GF-D8 (cell line): ENCODE measurements at places on chromosomes 2 and 18.

DNA sequence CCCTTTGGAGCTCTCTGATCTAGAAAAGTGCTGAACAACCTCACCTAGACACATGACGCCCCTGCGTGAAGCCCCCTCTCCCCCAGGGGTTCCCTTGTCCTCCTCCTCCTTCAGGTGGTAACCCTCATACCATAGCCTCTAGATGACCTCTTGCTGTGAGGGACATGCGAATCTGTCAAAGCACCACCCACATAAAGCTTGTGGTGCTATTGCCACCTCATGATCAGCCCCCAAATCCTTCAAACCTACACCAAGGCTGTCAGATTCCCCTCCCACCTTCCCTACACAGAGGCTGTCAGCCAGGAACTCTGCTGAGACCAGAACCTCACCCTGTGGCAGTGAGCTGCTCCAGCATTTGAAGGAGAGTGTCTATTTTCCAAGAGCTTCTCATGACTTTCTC is 43.1 kb upstream of the TEX51 start:
- DNase-seq: no peak

- no peak for DNase-seq
Measured at GRCh38 chr2:106686814-106687213, 199.2 kb downstream of the ST6GAL2 start.

DNA sequence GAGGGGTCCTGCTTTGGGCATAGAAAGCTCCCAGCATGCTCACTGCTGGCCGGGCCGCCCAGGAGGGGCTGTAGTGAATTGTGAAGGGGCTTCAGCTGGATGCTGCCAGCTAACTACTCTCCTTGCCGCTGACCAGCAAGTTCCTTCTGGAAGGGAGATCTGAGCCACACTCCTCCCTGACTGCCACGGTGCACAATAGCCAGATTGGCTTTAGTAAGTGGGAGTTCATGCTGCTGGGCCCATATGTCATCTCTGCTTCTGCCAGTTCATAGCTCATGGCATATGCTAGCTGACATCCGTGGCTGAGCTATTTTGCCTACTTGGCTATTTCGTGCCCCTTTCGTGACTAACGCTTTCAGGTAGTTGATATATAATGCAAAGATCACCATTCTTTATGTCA is 51.6 kb upstream of the ROCK2 start:
- no peak for DNase-seq

DNA sequence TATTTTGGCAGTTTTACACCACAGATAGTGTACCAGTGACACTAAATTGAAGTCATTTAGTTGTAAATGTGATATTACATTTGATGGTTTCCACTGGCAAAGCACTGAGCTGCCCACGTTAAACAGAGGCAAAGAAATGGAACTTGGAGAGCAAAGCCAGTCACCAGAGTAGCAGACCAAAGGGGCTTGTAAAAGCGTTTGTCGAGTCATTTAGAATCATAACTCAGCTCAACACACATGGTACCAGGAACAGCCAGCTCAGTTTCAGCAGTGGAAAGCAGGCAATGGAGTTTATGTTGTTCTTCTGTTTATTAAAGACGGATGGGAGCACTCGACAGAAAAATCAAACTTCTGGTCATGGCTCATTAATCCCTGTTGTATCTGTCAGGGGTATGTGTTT is 91.2 kb downstream of the POU3F3 start:
- no peak for DNase-seq

DNA sequence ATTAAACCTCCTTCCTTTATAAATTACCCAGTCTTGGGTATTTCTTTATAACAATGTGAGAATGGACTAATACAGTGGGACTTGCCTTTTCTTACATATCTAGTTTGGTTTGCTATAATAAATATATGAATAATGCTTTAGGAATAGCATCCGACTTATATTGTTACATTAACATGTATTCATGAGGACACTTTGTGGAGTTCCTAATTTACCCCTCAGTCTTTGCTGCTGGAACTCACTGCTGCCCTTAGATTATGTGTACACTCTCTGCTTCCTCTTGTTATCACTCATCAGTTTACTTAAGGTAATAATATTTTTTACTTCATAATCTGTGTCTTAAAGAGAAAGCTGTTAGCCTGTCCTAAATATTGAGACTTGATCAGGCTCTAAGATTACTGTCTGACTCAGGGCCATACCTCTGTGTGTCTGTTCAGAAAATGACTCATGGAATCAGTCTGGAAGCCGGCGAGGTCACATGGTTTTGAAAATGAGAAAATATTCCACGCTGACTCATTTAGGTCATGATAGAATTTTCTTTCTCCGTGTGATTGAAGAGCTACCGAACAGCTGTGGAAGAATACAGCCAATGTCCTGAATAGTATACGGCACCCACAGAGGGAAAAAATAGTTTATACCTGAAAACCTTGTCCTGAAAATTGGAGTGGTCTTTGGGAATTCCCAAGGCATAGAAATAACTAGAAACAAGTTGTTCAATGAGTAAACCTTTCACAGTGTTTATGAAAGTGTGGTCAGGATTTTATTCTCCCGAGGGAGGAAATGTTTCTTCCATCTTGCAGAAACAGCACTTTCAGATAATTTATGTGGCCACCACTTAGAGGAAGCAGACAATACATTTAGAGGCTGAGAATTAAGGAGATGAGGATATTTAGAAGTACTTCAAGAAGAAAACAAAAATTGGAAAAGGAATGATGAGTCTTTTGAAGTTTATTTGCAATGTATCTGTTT is 156.4 kb downstream of the DSEL start:
- no peak for DNase-seq

DNA sequence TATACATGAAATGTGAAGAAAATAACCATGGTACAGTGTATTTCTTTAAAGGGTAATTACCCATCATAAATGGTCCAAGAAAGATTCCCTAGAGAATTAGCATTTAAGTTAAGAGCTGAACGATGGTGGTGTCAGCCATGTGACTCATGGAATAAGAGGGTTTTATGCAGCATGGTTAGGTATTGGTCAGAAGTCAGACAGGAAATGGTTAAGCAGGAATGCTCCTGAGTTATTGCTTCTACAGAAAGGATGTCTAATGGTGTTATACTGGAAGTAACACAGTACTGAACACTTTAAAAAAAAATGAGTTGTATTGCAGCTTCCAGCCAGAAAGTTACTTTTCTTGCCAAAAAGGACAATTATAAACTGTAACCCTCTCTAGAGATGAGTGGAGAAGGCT is 72.7 kb upstream of the UBE2E3 start:
- no peak for DNase-seq
